Activated CD8-positive, alpha-beta memory T cell treated with anti-CD3 and anti-CD28 coated beads for 24 hours (primary cell): ENCODE measurements at places on chromosomes 3 and 15.
A peak's percentile ranks its signal among the peaks of the same experiment; 100 is the strongest.

DNA sequence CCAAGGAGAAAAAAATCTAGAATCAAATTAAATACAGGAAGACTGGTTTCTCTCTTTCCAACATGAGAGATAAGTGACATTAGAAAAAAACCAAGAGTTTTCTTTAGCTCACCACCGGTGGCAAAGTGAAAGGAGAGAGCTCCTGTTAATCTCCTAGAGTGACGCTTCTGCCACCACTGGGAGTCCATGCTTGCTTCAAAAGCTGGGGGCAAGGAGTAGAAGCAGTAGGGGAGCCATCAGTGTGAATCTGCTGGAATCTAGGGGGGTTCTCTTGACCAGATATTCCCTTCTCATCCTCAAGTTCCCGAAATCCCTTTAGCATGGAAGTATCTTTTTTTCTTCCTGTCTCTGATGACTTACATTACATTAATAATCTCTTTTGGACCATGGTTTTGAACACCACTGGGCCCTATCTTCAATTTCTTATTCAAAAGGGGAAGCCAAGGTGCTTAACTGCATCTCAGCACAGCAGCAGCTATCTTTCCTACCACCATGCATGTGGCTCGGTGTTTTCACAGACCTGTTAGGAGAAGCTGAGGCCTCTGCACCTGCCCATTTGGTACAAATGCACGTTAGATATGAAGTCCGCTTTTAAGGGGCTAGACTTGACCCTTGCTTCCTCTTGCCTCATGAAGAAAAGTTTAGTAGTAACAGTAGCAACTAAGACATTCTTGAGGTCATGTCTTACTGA, 6.6 kb upstream of the ICE2 start:
- DNase-seq: no peak

- DNase-seq: no peak
Observed at GRCh38 chr3:179027326-179027900, 44.2 kb downstream of the ZMAT3 start.

- DNase-seq: no peak
Observed at GRCh38 chr3:157872902-157873301, 233.3 kb downstream of the SHOX2 start.

DNA sequence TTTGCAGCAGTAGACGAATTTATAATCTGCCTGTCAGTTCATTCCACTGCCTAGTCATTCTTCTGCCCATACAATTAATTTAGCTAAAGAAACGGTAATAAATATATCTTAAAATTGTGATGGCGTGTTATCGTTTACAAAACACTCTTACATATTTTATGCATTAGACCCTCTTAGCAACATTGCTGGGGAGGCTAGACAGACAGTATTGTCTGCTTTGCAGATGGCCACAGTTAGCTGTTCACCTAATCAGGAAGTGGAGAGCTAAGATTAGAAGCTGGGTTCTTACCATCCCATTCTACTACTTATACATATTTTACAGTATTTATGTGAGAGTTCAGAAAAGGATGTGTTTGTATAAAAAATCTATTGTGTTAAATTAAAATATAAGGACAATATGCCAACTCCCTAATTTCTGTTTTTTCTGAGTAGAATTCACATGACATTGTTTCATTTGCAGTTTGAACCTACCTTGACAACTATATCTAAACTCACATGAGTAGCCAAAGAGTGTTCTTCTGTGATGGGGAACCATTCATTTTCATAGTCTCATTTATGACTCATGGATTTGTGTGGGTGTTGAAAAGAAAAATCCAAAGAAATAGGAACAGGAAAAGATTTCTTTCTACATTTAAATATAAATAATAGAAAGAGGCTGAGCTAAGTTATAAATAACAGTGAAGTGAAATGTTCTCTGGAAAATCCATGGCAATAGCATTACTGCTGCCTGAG, 41.7 kb upstream of the C3orf80 start:
- DNase-seq: no peak

DNA sequence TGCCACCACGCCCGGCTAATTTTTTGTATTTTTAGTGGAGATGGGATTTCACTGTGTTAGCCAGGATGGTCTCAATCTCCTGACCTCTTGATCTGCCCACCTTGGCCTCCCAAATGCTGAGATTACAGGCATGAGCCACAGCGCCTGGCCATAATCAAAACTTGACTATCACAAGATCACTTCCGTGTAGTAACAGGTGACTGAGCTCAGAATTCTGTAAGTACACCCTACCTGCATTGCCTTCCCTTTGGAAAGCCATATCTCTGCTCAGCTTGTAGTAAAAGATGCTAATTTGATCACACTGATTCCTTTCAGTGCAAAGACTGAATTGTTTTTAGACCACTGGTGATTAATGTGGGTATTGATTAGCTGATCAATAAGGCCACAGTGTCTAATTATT, 167.1 kb downstream of the SHOX2 start:
- DNase-seq: no peak

- no peak for DNase-seq
Observed at GRCh38 chr3:50323092-50323600, 601 bp upstream of the HYAL2 start.

DNA sequence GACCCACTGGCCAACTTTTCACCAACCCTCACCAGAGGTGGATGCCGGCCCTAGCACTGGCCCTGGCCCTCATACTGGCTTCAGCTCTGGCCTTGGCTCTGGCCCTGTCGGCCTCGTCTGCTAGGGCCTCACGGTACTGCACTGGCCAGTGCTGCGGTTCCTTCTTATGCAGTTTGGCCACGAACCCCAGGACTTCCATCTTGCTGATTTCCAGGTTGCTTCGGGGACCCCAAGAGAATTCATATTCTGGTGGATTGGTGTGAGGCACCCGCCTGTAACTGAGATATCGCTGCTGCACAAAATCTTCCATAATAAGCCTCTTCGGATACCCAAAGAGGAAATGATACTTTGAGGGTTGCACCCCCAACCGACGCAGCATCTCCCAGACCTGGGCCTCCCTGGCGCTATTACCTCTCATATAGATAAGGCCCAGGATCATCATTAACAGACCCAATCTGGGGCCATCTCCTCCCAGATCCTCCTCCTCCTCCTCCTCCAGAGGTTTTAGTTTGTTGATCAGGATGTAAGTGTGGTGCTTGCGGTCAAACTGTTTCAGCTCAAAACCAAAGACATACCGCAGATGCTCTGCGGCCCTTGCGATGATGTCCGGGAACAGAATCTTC, 883 bp downstream of the MAGEF1 start:
- peak; percentile 62 for DNase-seq

DNA sequence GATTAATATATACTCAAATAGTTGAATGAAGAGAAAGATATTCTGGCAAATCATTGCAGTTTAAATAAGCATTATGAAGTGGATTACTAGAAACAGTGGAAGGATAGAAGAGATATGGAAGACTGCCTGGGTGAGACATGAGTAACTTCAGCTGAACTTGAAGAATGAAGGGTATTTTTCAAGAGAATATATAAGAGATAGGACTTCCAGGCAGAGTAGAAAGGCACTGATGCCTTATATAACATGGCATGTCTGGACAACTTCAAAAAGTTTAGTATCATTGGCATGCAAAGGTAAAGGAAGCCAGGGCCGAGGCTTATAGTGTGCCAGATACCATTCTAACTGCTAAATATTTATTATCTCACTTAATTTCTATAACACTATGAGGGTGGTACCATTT, 126.5 kb upstream of the SLC7A14 start:
- DNase-seq: no peak

GRCh38 chr15:89400116-89400781, 65.6 kb upstream of the POLG start:
- DNase-seq: peak; percentile 59

GRCh38 chr3:126355777-126356372, 1.3 kb downstream of the KLF15 start:
- DNase-seq: peak; percentile 64

DNA sequence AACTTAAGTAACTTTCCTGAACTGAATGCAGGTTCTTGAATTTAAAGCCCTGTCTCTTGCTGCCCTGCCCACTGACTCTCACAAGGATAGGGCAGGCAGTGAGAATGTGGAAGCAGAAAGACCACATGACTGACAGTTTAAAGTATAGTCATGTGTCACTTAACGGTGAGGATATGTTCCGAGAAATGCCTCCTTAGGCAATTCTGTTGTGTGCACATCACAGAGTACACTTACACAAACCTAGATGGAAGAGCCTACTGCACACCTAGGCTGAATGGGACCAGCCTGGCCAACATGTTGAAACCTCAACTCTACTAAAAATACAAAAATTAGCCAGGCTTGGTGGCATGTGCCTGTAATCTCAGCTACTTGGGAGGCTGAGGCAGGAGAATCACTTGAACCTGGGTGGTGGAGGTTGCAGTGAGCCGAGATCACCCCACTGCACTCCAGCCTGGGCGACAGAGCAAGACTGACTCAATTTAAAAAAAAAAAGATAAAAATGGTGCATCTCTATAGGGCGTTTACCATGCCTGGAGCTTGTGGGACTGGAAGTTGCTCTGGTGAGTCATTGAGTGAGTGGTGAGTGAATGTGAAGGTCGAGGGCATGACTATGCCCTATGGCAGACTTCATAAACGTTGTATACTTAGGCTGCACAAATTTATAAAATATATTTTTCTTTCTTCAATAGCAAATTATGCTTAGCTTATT, 18.9 kb upstream of the COPG1 start:
- DNase-seq: no peak

GRCh38 chr3:65114041-65114440, 426.2 kb upstream of the ADAMTS9 start:
- no peak for DNase-seq

DNA sequence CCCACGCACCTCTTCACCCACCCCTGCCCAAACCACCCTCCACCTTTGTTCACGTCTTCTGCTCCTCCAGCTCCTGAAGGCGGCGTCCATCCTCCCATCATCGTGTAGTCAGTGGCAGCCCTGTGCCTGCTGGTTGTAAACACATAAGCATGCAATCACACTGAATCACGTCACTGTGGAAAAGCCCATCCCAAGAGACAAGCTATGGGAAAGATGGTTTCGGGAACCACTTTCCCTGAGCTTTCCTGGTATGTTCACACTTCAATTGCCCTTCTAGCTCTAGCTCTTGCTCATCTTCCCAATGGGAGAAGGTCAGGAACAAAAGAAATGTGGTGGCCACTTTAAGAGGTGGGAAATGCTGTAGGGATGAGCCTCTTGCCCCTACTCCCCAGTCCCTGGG, 14.4 kb upstream of the GOLGA8J start:
- DNase-seq: no peak

- DNase-seq: no peak
Observed at GRCh38 chr15:62824111-62825015, 218.2 kb upstream of the TPM1 start.

GRCh38 chr3:98961161-98962155, 60.0 kb upstream of the DCBLD2 start:
- no peak for DNase-seq

- DNase-seq: no peak
Observed at GRCh38 chr3:191303596-191303995, 25.6 kb upstream of the CCDC50 start.

DNA sequence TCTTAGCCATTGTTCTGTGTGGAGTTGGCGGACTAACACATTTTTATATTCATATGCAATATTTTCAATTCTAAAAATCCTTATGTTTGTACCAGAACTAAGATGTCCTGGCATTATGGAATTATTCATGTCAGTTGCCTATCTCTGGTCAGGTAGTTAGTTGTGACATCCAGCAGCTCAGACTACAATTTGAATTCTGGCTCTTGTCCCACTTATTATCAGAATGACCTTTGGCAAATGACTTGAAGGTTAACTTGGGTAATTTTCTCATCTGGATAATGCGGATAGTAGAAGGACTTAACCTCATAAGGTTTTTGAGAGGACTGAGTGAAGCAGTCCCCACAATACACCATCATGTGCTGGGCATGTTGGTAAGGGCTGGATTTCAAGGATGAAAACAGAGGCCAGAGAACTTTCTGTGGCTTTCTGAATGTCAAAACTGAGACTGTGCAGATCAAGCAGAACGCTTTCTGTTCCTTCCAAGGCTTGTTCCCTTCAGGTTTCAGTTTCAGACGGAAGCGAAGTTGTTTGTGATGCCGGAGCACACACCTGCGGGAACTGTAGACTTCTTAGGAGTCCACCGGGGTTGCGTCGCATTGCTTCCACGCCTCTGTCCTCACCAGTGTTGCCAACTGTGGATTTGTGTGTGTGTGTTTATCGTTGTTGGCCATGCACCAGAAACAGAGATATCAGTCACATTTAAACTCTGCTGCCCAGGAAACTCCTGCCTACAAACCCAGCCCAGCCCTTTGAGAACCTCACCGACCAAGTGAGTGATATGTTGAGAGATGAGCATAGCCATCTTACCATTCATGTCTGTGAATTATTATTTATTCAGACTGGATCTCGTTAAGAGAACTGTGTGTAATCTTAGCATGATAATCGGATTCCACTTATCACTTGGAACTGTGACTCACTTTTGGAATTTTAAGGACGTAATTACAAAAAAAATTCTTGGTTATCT, 76.0 kb downstream of the PTPRG start:
- no peak for DNase-seq
